Fibroblast of lung (primary cell): ENCODE measurements at places on chromosomes 4 and X. TPM values are rescaled to one million over a fixed set of nuclear protein-coding genes. Genes with fewer than 3 reads are reported as not detected.

GRCh38 chrX:118603981-118604380 is 108.4 kb downstream of the DOCK11 start:
- DNase-seq, result peak; percentile 44

- DNase-seq, result no peak
Measured at GRCh38 chr4:159150396-159150795, 47.5 kb downstream of the RAPGEF2 start.

GRCh38 chr4:152501846-152502536 is 33.9 kb downstream of the FBXW7 start:
- peak; percentile 39 for DNase-seq

DNA sequence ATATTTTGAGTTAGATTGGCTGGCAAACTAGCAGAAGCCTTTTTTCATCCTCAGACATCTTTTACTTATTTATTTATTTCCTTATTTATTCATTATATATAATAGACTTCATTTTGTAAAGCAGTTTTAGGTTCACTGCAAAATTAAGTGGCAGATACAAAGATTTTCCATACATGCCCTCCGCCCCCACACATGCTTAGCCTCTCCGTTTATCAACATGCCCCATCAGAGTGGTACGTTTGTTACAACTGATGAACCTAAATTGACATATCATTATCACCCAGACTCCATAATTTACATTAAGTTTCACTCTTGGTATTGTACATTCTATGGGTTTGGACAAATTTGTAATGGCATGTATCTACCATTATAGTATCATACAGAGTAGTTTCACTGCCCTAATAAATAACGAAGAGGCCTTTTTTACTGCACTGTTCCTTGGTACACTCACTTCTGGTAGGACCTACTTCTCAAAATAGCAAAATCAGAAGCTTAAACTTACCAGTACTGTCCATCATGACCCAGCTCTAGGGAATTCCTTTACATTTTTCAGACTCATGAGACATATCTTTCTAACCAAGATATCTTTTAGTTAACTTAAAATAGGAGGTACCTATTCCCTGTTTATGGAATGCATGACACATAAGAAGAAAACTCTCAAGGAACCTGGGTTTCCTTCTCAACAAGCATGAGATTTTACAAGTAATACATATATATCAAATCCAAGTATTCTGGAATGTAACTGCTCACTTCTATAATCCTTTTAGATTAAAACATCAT is 4.8 kb upstream of the TMPRSS11B start:
- no peak for DNase-seq

DGKK gene
- total RNA-seq, result not detected in 2 replicates

GPR173 gene
- 2.3 and 5.6 TPM in 2 replicates for total RNA-seq

GRCh38 chrX:153642655-153643430 is 4.2 kb upstream of the DUSP9 start:
- no peak for DNase-seq

DNA sequence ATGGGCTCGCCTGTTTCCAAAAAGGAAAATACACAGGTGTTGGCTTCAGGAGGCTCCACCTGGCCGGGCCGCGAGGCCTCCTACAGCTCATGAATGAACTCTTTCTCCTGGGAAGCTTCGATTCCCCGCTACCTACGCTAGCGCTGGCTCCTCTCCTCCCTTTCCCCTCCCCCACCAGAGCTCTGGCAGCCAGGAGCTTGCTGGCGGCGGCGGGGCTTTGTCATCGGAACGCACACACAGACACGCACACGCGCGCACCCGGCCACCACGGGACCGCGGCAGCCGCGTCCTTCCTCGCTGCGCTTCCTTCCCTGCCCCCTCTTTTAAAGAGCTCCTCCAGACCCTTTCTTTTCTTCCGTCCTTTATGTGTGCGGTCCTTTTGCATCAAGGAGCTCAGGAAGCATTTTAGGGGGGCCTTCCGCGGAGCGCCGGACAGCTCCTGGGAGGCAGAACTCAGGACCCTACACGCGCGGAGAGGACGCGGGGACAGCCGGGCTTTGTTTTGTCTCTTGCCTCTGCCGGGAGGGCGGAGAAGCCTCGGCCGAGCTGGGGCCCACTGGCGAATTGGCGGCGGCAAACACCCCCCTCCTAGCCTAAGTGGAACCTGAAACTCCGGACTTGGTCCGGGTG is 70.2 kb upstream of the BCOR start:
- DNase-seq, result no peak

- DNase-seq, result peak; percentile 93
Measured at GRCh38 chr4:187478292-187479140, 517.1 kb upstream of the ZFP42 start.

GRCh38 chrX:112056886-112057285 is 25.7 kb downstream of the TRPC5 start:
- no peak for DNase-seq

FAM47C gene
- not detected in 2 replicates for total RNA-seq
